ENCODE measurements at places on chromosomes 3 and 15. TPM values are rescaled to one million over a fixed set of nuclear protein-coding genes. Genes with fewer than 3 reads are reported as not detected.

Gene CD80
- total RNA-seq, result 7.9 TPM

Gene ADAMTSL3
- total RNA-seq, result 26.2 TPM

Gene FRMD5
- total RNA-seq, result 1.2 TPM

GRCh38 chr3:122681284-122681973 is 790 bp downstream of the PARP14 start:
- no peaks in the 10 kb centered on the region for H3K36me3 ChIP-seq
- peaks cover 44% of the 10 kb centered on the region for H3K4me1 ChIP-seq
- DNase-seq, result peak; percentile 67
- H3K27me3 ChIP-seq, result no peaks in the 10 kb centered on the region
- H3K27ac ChIP-seq, result peak overlapping the region; percentile 95

DNA sequence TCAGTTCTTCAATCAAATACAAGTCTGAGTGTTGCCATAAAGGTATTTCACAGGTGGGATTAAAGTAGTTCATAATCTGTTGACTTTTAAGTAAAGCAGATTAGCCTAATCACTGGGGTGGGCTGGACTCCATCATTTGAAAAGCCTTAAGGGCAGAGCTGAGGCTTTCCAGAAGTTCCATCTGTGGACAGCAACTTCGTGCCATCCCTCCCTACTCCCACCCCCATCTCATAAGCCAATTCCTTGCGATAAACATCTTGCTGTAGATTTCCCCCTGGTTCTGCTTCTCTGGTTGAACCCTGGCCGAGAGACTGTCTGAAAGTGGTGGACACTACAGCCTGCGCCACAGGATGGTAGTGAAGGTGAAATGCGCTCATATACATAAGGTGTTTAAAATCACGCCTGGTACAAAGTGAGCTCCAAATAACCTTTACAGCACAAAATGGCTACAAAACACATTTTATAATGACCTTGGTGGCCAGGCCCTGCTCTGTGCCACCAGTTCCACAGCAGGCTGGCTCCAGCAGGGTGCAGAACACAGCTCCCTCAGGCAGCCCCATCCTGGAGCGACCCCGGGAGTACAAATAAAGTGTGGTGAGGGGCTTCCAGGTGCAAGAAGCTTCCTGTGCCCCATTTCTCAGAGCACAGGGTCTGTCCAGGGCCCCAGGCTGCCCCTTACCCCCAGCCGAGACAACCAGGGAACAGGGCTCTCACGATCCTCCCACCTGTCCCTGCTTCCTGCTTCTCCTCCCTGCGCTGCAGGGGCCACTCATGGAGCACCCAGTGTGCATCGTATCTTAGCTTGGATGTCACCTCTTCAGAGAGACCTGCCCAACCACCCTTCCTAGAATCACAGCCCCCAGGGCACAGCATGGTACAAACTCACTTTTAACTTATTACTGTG is 25.8 kb upstream of the GATA2 start:
- no peak for DNase-seq
- no peaks in the 10 kb centered on the region for H3K4me1 ChIP-seq
- H3K4me3 ChIP-seq, result no peak overlapping the region
- H3K36me3 ChIP-seq, result no peaks in the 10 kb centered on the region

DNA sequence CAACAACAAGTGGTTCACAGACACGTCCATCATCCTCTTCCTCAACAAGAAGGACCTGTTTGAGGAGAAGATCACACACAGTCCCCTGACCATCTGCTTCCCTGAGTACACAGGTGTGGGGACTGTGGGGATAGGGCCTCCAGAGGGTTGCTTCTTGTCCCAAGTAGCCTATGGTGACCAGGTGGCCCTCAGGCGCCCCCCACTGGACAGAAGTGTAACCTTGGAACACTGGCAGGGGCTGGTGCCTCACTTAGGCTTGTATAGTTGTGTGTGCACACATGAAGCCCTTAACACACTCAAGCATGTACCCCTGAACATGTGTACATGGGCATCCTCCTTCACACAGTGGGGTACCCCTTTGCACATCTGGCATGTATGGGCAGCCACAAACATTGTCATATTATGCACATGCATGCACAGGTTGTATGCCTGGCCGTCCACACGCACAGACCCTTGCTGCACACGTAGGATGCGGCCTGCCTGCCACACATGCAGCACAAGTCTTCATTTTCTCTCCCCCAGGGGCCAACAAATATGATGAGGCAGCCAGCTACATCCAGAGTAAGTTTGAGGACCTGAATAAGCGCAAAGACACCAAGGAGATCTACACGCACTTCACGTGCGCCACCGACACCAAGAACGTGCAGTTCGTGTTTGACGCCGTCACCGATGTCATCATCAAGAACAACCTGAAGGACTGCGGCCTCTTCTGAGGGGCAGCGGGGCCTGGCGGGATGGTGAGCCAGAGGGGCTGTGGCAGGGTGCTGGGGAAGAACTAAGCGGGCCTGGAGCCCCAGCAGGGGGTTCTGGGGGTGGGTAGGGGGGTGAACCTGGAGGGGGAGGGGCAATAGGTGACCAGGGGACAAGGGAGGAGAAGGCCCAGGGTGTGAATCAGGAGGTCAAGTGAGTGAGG is 11.7 kb upstream of the SEMA3B start:
- DNase-seq, result no peak
- peak overlapping the region; percentile 66 for H3K27ac ChIP-seq
- H3K4me3 ChIP-seq, result no peak overlapping the region
- peaks cover 69% of the 10 kb centered on the region for H3K36me3 ChIP-seq

GRCh38 chr3:167445491-167445890 is 28.4 kb downstream of the SERPINI2 start:
- no peak overlapping the region for H3K4me3 ChIP-seq
- no peaks in the 10 kb centered on the region for H3K27me3 ChIP-seq
- no peaks in the 10 kb centered on the region for H3K4me1 ChIP-seq

- H3K27me3 ChIP-seq, result no peaks in the 10 kb centered on the region
- H3K4me3 ChIP-seq, result peak overlapping the region; percentile 66
- H3K27ac ChIP-seq, result peak overlapping the region; percentile 98
- peaks cover 66% of the 10 kb centered on the region for H3K4me1 ChIP-seq
These were observed 1.0 kb downstream of the HYAL2 start for GRCh38 chr3:50321336-50322114.
